ENCODE measurements at places on chromosomes 6 and 20.

DNA sequence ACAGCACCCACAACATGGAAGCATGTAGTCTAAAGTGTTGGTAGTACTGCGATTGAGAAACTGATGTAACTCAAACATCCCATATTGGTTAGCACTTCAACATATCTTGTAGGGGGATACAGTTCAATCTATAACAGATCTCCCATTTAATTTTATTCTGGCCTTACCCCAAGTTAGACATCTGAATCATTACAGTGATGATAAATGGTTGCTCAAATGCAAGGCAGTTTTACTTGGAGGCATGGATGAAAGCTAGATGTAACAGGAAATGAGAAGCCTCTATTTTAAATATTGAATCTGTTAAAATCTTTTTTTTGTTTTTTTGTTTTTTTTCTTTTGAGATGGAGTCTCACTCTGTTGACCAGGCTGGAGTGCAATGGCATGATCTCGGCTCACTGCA is 44.2 kb upstream of the FAM50B start:
- DNase-seq: no peak

DNA sequence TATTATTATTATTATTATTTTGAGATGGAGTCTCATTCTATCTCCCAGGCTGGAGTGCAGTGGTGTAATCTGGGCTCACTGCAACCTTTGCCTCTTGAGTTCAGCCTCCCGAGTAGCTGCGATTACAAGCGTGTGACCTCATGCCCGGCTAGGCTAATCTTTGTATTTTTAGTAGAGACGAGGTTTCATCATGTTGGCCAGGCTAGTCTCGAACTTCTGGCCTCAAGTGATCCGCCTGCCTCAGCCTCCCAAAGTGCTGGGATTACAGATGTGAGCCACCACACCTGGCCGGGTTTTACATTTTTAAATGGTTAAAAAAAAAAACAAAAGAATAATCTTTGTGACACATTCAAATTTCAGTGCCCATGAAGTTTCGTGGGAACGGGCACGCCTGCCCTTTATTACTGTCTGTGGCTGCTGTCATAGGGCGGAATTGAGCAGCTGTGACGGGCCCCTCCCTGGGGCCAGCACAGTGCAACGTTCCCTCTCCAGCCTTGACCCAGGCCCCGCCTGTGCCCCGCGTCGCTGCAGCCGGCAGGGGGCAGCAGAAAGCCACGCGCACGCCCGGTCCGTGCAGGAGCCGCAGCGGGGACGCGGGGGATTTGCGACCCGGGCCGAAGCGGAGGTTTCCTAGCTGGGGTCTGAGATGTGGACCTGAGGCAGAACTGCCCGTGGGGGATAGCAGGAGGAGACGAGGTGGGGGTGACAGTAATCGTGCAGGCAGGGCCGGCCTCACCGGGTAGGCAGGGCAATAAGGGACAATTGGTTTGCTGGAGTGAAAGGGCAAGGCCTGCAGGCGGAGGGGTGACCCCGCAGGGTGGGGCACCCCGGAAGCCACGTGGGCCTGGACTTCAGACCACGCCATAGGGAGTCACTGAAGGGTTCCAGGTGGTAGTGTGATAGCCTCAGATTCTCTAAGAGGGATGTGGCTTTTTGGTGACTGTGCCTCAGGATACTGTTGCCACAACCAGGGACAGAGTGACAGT is 54.3 kb downstream of the SYTL3 start:
- peak; percentile 56 for DNase-seq

GRCh38 chr6:113416170-113416569 is 441.0 kb upstream of the MARCKS start:
- no peak for DNase-seq

DNA sequence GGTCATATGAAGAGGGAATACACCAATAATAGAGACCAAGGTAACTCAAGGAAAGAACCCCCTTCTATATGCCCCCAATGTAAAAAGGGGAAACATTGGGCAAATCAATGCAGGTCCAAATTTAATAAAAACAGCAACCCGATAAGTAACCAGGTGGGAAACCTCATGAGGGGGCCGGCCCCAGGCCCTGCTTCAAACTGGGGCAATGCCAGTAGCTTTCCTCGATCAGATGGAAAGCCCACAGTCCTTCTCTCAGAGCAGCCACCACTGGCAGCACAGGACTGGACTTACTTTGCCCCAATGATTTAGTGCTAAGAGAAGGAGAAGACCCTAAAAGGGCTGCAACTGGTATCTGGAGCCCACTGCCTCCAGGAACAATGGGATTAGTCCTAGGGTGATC is 65.6 kb upstream of the ASCC3 start:
- no peak for DNase-seq
